ENCODE measurements at places on chromosomes 13 and 19.

GRCh38 chr19:58394821-58395219 is 636 bp upstream of the RNF225 start:
- no peak for DNase-seq

DNA sequence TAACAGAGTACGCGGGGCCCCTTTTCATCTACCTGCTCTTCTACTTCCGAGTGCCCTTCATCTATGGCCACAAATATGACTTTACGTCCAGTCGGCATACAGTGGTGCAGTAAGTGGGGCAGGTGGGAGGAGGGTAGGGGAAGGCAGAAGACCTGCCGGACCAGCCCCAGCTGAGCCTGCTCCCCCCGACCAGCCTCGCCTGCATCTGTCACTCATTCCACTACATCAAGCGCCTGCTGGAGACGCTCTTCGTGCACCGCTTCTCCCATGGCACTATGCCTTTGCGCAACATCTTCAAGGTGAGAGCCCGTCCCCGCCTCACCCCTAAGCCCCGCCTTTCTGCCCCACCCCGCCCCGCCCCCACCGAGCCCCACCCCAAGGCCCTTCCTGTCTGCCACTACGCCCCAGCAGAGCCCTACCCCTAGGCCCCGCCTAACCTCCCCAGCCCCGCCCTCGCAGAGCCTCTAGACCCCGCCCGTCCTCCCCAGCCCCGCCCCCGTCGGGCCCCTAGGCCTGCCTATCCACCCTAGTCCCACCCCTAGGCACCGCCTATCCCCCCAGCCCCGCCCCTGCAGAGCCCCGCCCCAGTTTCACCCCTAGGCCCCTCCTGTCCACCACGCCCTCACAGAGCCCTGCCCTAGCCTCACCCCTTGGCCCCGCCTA is 7.7 kb downstream of the NDUFB7 start:
- DNase-seq = peak; percentile 23

- DNase-seq = peak; percentile 96
Observed at GRCh38 chr19:14136509-14137281, at the start of gene ASF1B. Gene ASF1B (minus strand): TSS chr19:14136589. CDS start chr19:14136456, 133 bp downstream.

GRCh38 chr19:46015687-46016425 is 7.0 kb downstream of the PGLYRP1 start:
- peak; percentile 36 for DNase-seq

GRCh38 chr19:38561658-38562057 is 56.1 kb downstream of the MAP4K1 start:
- no peak for DNase-seq

DNA sequence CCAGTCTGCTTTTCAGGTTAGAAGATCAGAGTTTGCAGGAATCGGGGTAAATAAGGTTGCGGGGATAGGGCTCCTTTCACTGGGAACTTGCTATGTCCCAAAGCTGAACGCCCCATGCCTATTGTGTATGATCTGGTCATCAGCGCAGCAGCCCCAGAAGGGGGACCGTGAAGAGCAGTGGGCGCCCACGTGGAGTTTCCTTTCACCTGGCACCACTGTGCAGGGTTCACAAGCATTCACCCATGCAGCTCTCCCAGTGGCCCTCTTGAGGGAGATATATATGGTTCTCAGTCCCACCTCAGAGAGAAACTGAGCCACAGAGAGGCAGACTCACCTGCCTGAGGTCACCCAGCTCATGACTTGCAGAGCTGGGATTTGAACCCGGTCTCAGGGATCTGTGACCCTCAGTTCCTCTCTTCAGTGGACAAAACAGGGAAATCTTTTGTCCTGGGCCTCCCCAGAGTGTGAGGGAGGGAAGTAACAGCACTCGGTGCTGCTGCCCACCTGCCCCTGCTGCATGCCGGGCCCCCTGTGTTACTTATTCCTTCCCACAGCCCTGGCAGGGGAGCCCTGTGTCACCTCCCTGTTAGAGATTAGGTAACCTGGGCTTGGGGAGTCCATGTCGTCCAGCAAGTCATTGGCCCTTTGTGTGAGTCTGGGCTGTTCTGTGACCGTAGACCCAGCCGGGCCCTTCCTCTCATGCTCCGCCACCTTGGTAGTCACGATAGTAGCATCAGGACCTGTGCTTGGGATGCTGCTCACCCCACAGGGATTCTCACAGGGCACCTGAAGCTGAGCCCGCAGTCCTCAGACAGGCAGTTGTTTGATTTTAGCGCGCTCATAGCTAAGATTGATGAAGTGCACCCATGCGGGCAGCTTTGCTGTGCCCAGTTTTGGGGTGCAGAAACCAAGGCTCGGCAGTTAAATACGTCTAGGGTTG is 27.9 kb downstream of the PPP5C start:
- no peak for DNase-seq

- DNase-seq = no peak
Observed at GRCh38 chr13:91661692-91662490, 263.5 kb downstream of the GPC5 start.

GRCh38 chr13:100399455-100399854 is 189.1 kb downstream of the GGACT start:
- DNase-seq = no peak

DNA sequence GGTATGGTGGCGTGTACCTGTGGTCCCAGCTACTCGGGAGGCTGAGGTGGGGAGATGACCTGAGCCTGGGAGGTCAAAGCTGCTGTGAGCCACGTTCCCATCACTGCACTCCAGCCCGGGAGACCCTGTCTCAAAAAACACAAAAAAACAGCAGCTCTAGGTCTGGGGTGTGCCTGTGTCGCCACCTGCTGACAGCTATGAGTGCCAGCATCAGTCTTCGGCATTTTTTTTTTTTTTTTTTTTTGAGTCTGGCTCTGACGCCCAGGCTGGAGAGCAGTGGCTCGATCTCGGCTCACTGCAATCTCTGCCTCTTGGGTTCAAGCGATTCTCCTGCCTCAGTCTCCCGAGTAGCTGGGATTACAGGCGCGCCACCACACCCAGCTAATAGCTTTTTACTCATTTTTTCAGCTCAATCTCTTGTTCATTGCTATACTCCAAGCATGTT is 10.1 kb downstream of the AP2S1 start:
- peak; percentile 49 for DNase-seq

DNA sequence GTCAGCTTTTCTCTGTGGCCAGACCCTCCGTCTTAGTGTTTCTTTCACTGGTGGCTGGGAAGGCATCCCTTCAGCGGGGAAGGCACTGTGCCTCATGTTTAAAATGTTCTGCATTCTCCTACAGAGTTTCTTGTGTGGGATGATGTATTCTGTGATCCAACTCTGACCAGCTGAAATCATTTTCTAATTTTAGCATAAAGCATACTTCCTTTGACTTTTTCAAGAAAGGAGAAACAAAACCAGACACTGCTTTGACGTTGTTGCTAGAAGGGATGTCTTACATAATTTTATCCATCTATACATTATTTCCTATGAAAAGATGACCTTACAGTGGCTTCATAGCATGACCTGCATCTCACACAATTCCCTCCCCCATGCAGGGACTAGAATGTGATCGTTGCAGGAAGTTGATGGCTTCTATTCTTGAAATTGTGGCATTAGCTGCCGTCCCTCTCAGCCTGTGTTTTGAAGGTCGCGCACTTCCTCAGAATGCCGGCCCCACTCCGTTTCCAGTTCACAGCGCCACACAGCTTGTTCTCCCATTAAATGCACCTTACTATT is 38.6 kb upstream of the TEX29 start:
- DNase-seq = no peak

- no peak for DNase-seq
Observed at GRCh38 chr13:41942462-41943094, 18.3 kb downstream of the VWA8 start.

DNA sequence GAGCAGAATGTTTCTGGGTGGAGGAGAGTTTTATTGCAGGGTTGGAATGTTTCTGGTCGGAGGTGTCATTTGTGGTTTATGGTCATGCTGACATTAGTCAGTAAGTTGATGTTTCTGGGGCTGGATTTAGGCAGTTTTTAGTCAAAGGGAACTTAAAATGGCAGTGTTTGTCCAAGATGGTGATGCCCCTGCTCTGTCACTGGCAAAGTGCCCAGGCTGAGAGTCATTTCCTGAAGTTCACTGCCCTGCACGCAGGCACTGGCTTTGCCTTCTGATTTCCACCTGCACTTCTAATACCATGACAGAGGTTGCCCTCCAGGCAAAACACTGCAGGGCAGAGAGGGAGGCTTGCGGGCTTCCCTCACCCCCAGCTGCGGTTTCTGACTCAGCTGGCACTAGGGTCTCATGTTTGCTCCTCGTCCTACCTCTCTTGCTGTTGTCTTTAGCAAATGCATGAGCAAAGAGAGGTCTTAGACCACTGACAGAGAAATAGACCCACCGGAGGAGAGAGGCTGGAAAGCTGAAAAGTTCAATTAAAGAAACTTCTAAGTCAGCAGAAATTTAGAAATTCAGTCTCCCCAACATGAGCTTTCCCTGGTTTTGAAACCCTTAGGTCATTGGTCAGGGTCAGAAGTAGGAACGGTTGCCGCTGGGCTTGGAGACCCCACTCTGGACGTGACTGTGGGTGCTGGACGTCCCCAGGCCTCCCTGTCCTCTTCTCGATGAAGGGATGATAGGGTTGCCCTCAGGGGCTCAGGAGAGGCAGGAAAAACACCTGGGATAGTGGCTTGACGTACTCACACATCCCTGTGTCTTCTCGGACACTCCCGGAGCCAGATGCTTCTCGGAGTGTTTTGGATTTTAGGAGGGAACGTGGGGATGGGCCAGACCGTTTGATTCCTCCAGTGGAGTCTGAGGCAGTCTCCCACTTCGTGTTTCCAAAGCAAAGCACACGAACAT is 26.3 kb downstream of the TMEM255B start:
- DNase-seq = no peak

DNA sequence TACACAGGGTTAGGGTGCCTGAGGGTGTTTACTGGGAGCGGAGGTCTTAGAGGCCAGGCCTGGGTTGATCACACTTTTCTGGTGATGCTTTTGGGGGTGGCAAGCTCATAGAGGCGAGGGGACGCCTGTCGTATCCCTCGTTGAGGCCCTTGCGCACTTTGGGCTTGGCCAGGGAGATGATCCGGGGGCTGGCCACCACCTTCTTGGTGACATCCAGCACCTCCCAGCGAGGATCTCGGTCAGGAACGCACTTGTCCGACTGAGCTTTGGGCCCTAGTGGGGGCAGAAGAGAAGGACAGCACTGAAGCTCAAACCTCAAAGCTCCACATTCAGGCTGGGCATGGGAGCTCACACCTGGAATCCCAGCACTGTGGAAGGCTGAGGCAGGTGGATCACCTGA is 17.6 kb upstream of the MIER2 start:
- DNase-seq = no peak

Measured in activated CD4-positive, alpha-beta T cell treated with anti-CD3 and anti-CD28 coated beads for 4 hours (primary cell).